CD4-positive, alpha-beta T cell treated with Interferon alpha-2 for 1 hour (primary cell): ENCODE measurements at places on chromosomes 5 and 9.

DNA sequence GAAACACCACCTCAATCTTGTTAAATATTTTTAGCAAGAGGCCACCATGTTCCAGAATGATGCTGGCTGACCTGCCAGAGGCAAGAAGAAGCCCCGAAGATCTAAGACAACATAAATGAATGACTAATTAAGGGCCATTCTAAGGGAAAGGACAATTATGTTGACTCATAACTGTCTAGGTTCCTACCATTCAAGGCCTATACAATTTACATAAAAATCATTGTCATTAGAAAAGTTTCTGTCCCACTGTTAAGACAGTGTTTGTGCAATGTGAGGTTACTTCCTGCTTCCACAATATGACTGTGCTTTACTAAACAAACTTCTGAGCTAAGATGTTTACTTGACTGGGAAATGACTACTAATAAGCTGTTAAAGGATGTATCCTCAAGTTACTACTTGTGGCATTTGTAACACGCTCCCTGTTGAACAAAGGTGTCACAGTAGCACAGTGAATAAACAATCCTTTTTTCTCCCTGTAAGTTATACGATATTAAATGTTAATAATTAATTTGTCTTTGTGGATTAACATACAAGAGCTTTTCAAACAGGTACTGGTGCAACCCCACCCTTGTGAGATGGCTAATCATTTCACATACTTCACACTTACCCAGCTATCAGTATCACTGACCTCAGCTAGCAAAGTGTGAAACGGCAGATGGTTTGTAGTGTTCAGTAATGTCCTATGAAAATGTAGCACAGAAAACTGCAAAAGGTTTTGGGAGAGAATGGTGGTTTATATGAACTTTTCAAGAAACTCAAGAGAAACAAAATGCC is 195.8 kb downstream of the EFNA5 start:
- DNase-seq, result peak; percentile 49

GRCh38 chr5:23721336-23721735 is 213.9 kb downstream of the PRDM9 start:
- no peak for DNase-seq

DNA sequence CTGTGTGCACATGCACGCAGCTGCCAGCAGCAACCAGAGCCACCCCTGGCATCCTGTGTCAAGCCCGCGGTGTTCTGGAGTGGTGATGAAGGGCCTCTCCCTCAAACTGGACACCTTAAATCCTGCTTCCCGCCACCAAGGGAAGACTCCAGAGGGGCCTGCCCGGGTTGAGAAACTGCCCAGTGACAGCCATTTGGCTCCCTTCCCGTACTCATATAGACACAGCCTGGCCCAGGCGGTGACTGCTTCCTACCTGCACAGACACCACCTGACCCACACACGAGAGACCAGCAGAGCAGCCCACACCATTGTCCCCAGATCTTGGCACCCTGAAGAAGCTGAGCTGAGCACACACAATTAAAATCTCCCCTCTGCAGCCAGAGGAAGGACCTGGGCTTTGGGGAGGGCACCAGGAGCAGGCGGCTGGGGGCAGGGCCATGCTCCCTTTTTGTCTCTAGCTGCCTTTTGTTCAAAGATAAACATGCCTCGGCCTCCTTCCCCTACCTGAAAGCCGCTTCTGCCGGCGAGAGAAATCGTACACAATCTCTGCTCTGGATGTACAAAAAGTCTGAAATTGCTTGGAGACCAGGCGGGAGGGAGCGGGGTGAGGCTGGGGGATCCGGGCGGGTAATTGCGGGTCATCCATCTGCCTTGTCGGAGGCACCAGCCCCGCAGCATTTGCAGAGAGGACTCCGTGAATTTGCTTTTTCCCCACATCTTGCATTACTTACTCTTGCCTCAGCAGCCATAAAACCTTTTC is 78.4 kb downstream of the TSPAN17 start:
- DNase-seq, result no peak

- DNase-seq, result no peak
These were observed 20.2 kb upstream of the ORM1 start for GRCh38 chr9:114302727-114303126.

GRCh38 chr9:86600977-86601376 is 246.8 kb upstream of the TUT7 start:
- no peak for DNase-seq

- no peak for DNase-seq
These were observed 200.0 kb upstream of the ANKRD55 start for GRCh38 chr5:56433039-56433617.

GRCh38 chr5:119476341-119476740 is 24.0 kb downstream of the HSD17B4 start:
- no peak for DNase-seq

DNA sequence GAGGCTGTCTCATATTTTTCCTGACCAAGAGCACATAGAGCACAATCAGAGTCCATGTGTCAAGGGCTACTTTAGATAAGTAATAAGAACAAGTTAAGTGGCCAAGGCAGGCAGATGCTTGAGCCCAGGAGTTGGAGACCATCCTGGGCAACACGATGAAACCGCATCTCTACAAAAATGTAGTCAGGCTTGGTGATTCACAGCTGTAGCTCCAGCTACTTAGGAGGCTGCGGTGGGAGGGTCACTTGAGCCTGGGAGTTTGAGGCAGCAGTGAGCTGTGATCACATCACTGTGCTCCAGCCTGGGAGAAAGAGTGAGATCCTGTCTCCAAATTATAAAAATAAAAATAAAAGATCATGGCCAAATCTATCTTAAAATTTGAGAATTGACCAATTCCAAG is 767.9 kb upstream of the CTNND2 start:
- DNase-seq, result no peak

GRCh38 chr5:74384851-74385250 is 255.7 kb downstream of the ENC1 start:
- DNase-seq, result no peak

DNA sequence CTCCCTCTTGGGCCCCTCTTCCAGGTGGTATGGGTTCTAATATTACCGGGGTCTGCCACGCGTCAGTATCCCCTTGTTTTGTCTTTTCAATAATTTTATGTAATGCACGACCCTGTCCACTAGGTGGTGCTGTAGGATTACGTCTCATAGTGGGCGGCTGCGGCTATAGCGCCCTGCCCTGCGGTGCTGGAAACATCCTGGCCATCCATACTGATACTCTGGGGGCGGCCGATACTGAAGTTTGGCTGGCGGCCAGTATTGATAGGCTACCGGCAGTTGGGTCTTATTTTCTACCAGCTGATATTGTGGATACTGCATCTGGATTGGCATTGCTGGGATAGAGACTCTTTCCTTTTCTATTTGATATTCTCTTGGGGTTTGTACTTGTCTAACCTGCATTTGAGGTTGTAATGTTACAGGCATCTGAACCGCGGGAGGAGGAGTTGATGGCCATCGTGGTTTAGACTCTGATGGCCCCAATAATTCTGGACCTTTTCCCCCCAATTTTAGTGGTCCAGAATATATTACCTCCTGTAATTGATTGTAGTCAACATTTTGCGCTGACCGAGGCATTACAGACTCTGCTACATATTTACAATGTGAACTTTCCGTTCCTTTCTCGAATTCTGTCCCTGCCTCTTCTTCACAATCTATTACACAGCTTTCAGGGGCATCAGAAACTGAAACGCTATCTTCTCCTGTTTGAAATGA is 3.3 kb upstream of the TMEM141 start:
- peak; percentile 70 for DNase-seq

DNA sequence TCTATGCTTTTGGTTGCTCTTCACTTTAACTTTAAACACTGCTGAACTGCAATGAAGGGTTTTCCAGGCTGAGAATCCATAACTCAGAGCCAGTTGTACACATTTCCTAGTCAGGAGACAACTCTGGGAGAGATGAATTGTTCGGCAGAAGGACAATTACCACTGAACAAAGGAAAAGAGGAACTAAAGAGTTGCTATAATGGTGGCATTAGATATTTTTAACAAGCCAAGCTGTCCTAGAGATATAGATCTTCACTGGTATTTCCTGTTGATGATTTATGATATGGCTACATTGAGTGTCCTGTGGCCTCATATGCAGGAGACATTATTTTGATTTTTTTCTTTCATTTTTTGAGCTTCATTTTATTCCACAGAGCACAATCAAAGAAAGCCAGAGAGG is 219.1 kb upstream of the PCSK5 start:
- no peak for DNase-seq

DNA sequence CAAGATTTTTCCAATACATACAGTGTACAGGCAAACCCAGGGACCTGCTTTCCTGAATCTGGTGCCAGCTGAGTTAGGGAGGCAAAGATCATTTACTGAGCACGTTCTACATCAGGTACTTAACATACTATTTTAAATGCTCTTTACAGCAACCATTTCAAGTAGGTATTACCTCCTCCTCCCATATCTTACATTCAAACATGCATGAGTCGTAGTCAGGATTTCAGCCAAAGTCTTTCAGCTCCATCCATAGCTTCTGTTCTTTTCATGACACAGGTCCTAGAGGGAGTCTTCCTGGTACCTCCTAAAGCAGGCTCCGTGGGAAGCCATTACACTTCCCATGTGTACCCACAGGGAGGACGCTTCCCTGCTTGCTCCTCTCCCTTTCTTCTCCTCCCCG is 11.7 kb downstream of the KCNV2 start:
- no peak for DNase-seq

DNA sequence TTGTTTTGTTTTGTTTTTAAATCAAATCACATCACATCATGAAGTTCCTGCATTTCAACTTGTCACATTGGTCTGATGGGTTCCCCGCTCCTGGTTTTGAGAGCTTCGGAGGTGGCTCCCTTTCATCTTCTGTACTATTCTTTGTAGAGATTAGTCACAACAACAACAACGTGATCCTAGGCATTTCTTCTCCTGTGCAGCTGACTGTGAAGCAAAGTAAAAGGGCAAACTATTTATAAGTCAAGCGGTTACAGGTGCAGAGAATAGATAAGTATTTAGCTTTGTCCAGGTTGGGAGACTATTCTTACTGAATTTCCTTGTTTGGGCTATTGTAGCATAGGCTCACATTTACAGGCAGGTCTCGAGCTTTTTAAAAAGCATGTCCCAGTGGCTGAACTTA is 197.7 kb upstream of the CDKN2B start:
- DNase-seq, result no peak

GRCh38 chr9:125650271-125650737 is 56.7 kb downstream of the MAPKAP1 start:
- peak; percentile 44 for DNase-seq

GRCh38 chr5:34827588-34828506 is 11.1 kb upstream of the TTC23L start:
- no peak for DNase-seq

GRCh38 chr5:135944967-135945560 is 9.7 kb downstream of the LECT2 start:
- DNase-seq, result peak; percentile 10

GRCh38 chr9:77569335-77569734 is 78.8 kb downstream of the GNA14 start:
- DNase-seq, result no peak

GRCh38 chr5:150317048-150318003 is 14.6 kb upstream of the ARSI start:
- DNase-seq, result no peak

DNA sequence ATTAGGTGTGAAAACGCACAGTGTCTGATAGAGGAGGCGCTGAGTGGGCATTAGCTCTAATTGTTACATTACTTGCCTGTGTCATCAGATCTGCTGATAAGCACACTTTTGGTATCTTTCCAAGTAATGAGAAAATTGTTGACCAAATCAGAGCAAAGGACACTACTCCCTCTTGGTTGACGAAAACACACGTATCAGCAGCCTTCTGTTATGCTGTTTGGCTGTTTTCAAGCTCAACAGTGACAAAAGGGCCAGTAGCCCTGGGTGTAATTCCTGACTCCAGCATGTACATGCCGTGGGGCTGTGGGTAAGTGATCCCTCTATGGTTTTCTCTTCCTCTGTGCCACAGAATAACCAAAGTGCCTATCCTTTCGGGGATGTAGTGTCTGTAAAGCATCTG is 151.4 kb downstream of the AUH start:
- DNase-seq, result no peak

DNA sequence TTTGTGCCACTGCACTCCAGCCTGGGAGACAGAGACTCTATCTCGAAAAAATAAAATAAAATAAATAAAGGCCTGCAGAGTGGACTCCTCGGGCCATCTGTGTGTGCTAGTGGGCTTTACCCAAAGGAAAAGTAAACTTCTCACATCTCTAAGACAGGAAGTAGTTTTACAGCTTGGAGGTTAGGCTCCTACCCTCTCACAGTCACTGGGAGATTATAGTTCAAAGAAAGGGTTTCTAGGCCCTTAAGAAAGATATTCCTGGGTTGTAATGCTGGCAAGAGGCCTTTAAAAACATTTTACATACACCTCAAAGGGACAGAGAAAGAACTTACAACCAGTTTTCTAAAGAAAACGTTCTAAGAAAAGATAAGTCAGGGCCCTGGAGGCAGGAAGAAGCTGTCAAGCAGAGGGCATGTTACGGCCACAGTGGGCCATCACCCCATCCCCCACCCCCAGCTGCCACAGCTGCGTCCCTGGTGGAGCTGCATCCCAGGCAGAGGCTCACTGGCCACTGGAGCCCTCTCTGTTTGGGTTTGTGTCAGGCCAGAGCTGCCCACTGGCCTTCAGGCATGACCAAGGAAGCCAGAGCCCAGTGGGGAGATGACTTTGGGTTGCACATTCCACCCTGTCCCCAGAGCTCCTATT is 78.1 kb upstream of the CDK20 start:
- no peak for DNase-seq

GRCh38 chr9:137691646-137692351 is 73.0 kb downstream of the EHMT1 start:
- DNase-seq, result no peak

DNA sequence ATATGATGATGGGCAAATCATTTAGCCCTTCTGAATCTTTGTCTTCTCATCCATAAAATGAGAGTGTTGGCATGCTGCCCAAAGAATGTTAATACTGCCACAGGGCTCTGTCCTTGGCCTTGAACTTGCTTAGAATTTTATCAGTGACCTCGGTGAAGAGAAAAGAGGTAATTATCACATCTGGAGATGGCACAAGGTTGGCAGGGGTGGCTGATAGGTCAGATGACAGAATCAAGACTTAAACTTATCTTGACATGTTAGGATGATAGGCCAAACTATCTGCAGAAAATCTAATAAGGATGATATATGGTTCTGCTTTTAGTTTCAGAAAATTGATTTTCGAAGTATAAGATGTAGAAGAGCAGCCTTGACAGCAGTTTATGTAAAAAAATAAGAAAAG is 599.1 kb upstream of the CLINT1 start:
- no peak for DNase-seq

DNA sequence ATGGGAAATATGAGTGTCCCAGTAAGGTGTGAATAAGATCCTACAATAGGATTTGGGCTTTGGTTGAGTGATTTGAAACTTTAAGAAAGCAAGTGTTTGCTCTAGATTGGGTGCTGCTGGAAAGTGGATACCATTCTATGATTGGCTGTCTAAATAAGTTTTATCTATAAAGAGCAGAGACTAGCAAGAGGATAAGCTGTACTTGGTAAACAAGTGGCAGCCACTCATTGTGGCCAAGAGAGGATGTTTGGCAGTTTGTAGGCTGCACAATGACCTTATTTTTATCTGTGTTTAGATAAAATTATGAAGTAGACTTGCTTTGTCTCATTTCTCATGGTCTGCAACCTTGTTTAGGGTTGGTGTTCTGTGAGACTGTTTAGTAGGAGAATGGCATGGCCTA is 341.6 kb upstream of the PIK3R1 start:
- no peak for DNase-seq
